ENCODE measurements at places on chromosomes 12 and 14.

GRCh38 chr14:21734457-21735074 lies 60.9 kb upstream of the OR4E1 start:
- no peak for DNase-seq

DNA sequence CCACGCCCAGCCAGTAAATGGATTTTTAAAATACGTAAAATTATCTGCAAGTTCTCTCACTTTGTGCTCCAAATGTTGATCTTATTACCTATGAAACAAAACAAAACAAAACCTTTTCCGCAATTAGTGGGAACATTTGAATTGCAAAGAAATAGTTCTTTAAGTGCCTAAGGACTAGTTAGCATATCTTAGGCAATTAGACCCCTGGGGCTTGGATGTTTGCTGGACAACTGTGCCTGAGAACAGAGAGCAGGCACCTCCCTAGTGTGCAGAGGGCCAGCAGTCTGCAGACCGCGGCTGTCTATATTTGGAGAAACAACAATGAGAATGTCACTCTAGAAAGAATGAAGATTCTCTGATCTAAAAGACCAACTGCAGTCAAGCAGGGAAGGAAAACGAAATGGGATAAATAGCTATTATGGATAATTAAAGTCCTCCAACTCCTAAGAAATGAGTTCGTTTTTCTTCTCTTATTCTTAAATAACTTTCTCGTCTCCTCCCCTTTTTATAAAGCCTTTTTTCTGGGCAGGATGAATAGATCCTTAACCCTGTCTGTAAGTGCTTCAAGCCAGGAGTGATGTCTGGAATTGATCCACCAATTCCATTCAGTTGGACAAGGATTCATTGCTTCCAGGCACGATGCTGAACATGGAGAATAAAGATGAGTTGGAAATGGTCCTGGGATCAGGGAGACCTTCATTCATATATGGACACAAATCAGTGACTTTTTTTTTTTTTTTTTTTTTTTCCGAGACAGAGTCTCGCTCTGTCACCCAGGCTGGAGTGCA lies 16.2 kb downstream of the SLC17A8 start:
- DNase-seq = no peak

DNA sequence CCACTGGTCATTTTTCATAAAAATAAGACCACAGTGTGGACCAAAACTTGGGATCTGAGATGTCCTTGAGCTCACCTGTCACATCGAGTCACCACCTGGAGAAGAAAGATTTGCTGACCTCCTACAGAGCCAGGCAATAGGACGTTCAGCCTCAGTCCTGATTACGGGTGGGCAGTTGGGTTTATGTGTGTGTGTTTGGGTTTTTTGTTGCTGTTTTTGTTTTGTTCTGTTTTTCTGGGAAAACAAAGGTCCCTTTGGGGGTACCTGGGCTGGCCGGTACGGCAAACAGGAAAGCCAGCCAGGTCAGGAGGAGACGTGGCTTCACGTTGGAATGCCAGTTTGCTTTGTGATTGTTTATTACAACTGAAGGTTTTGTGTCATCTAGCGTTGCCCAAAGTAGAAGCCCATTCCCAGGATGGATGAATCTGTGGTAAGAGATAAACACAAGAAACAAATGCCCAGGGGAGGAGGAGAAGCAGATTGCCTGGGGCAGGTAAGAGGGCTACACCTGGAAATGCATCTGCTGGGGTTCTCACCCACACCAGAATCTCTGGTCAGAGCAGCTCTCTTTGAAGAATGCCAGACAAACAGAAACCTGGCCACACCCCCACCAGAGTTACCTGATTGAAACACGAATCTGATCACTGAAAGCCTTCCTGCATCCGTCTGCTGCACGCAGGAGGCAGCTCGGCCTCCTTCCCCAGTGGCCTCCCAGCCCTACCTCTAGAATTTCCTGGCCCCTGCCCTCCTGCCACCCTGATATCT lies 100.1 kb upstream of the DIO3 start:
- DNase-seq = no peak

DNA sequence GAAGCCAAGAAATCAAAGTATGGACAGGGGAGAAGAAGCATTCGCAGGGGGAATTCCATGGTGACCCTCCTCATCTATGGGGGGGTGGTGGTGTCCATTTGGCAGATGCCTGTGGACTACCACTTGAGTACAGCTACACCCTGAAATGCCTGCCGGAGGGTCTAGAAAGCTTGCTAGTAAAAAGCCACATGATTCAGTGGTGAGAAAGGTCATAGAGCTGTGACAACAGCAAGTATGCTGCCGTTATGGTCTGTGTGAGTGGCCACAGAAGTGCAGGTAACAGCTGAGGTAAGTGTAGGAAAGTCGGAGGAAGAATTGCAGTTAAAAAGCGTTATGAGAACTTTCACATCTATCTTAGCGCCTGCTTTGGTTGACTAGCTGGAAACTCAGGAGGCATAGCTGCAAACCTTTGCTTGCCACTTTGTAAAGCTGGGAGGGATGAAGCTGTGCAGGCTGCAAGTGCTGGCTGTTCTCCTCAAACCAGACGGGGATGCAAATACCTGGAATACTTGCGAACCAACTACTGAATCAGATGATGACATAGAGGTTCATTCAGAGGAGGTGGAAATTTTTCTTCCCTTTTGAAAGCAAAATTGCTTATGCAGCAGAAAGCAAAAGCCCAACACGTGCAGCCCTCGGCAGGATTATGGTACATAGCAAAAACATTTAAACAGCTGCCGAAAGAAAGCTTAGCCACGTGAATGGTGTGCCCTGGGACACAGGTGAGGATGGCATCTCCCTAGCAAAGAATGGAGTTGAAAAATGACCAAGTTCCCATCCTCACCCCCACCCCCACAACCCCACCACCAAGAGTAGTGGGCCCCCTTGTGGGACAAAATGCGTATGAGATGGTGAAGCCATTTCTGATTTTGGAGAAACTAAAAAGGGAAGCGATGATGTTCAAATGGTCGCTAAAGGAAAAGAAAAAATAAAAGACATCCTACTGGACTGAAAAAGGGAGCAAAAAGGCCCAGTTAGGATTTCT lies 287.0 kb downstream of the RERGL start:
- no peak for DNase-seq

DNA sequence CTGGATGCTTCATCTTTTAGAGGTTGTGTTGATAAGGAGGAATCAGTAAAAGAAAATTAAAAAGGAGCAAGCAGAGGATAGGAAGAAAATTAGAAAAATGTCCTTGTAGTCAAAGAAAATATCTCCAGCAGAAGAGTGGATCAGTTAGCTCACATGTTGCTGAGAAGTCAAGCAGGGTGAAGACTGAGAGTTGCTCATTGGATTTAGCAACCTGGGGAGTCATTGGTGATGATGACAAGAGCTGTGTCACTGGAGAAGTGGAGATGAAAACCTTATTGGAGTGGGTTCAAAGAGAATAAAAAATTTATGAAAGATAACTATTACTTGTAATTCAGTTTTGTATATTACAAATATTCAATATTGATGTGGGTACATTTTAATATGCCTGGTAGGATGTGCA lies 9.8 kb downstream of the FRMD6 start:
- no peak for DNase-seq

DNA sequence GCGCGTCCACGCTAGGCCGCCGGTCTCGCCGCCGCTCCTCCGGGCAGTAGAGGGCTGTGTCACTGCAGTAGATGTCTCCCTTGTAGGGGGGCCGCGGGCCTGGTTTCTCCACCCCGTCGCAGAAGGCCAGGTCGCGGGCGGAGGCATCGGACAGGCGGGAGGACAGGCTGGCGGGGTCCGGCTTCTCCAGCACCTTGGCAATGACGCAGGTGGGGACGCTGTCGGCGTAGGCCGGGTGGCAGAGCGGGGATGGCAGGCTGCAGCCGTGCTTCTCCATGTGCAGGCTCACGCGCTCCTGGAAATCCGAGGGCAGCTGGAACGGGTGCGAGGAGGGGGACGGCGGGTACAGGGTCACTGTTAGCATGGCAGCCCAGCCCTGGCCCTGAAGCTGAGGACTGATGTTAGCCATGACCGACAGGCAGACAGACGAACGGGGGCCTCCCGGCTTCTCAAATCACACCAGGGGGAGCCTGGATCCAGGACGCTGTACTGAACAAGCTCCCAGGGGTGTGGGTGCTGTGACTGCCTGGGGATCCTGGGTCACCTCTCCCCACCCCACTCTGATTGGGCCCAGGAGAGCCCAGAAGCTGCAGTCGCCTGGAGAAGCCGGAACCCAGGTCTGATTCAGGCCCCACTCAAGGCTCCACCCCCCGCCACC lies 48.1 kb downstream of the BEGAIN start:
- no peak for DNase-seq

GRCh38 chr14:50943261-50943942 lies 881 bp downstream of the PYGL start:
- no peak for DNase-seq

All from activated CD4-positive, alpha-beta T cell treated with anti-CD3 and anti-CD28 coated beads for 1 hour (primary cell).